ENCODE measurements at places on chromosomes 3 and 15. TPM values are rescaled to one million over a fixed set of nuclear protein-coding genes. Genes with fewer than 3 reads are reported as not detected.

Gene ALDH1L1
- total RNA-seq, result 8.1 TPM

GRCh38 chr15:59545573-59545972 lies 66.0 kb upstream of the GCNT3 start:
- DNase-seq, result no peak

Gene SLC9A9
- 28.8 TPM for total RNA-seq

- no peak for DNase-seq
Measured at GRCh38 chr3:53382106-53382505, 34.8 kb upstream of the DCP1A start.

DNA sequence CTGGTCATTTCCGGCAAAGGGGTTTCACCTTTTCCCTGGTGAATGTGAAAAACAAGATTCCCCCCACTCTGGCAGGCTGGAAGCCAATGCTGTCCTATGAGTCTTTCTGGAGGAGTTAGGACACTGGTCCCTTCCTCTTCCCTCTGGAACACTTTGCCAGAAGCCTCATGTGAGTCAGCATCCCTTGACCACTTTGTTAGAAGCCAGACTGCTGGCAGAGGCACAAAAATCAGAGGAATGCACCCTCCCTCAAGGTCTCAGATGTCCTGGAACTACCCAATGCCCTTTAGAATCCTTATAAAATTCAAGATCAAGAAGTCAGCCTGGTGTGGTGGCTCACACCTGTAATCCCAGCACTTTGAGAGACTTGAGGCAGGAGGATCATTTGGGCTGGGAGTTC lies 26.6 kb downstream of the ITGB5 start:
- peak; percentile 94 for DNase-seq

DNA sequence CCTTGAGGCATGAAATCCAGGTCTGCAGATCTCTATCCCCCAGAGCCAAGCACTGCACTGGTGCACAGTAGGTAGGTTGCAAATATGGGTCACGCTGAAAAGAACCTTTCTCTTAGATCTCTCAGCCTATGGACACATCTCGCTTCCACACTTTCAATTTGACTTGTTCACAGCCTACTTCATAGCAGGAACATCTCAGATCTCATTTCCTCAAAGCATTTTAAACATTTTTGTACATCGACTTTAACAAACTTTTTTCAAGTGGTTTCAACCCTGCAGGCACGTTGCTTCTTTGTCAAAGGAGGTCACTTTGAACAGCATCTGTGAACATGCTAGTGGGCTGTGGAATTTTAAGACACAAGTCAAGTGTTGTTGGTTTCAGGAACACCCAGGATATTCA lies 76.0 kb downstream of the SLC12A8 start:
- DNase-seq, result no peak

All from lower leg skin (tissue), 4 donors.